Activated CD4-positive, alpha-beta T cell treated with anti-CD3 and anti-CD28 coated beads, Interleukin-2, amount 10 ng/mL, durations not matched to agents 24 days and 14 days (primary cell): ENCODE measurements at places on chromosomes 2 and 18. TPM values are rescaled to one million over a fixed set of nuclear protein-coding genes. Genes with fewer than 3 reads are reported as not detected.

DNA sequence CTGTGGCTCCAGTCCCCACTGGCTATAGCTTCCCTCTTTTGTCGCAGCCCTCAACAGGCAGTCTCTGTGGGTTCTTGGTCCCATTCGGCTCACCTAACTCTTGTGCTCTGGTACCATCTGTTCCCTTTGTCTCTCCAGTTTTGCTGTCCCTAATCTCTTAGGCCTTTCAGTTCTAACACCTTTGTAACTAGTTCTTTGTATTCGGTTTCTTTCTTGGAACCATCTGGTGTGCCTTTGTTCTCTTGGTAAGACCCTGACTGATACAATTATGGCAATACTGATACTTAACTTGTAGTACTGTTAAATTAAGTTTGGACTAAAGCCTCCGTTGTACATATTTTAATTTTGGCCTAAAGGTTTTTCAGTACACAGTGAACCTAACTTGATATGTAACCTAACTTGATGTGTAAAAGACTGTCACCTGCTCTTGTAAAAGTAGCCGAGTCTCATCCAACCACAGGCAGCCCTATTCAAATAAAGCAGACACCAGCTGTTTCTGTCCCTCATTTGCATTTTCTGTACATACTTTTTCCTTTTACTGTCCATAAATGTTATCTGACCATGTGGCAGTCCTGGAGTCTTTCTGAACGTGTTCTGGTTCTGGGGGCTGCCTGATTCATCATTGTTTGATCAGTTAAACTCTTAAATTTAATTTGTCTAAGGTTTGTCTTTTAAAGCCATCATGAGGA lies 4.8 kb upstream of the MRPL44 start:
- no peak for DNase-seq

Gene TUBB8B
- not detected in 2 replicates for total RNA-seq

DNA sequence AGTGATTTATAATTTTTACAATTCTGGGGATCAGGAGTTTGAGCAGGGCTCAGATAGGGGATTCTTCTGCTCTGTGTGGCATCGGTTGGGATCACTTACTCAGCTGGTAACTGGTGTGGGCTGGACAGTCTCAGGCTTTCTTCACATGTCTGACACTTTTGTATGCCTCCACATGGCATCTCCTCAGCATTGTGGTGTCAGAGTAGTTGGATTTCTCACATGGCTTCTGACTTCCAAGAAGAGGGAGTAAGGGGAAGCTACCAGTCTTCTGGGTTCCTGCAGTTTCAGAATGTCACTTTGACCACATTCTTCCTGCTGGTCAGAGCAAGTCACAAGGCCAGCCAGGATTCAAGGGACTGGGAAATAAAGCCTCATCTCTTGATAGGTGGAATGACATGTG lies 55.6 kb downstream of the NCOA1 start:
- no peak for DNase-seq

Gene CXCR2
- 0.07 and 0.19 TPM in 2 replicates for total RNA-seq

DNA sequence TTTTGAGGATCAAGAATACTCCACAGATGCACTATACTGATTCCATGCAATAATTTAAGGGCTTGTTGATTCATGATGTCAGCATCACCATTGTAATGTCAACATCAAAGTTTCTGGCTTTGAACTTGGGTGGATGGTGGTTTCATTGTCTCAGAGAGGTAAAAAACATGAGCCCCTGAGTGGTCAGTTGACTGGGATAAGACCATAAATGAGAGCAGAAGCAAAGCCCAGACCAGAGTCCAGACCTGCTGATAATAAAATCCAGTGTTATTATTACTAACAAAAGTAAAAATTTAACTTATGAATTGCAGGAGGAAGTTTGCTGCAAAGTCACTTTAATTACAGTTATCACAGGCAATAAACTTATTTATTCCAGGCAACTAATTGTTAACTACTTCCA lies 358.2 kb downstream of the GALNT13 start:
- no peak for DNase-seq

GRCh38 chr2:39124746-39125057 lies 3.9 kb upstream of the SOS1 start:
- DNase-seq = peak; percentile 80

DNA sequence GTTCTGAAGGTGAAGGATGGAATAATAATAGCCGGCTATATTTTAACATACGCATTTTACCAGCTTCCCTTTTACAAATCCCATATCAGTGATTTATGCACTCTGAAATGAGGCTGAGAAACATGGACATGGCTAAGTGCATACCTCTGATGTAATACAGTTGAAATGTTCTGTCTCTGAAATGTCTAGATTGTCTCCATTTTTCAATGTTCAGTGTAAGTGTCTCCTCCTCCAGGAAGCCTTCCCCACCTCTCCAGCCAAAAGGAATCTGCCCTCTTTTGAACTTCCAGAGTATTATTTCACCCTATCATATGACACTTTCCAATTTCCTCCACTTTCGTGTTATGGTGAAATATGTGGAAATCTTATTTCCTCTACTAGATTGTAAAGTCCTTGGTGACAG lies 29.5 kb upstream of the ME2 start:
- DNase-seq = no peak

Gene SPRED2
- 7.7 and 9.2 TPM in 2 replicates for total RNA-seq

DNA sequence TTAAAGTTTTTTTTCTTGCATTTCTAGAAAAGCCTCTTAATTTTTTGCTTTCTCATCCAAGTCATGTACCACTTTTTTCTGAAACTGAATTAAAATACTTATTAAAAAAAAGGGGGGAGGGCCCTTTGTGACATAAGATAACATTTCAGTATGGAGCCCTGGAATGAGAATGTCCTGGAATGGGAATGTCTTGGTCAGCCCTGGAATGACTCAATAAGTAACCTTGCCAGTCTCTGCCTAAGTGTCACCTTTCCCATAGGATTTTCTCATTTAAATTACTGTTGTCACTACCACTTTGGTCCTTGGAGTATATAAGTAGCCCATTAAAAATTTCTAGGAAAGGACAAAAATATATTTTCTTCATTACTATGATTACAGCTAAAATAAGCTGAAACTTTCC lies 4.7 kb downstream of the UBXN2A start:
- no peak for DNase-seq

Gene HRH4
- 0.79 and 1.6 TPM in 2 replicates for total RNA-seq

Gene KCNS3
- total RNA-seq = not detected in 2 replicates

GRCh38 chr2:120029672-120030640 lies 17.1 kb downstream of the EPB41L5 start:
- DNase-seq = no peak

- DNase-seq = no peak
Measured at GRCh38 chr2:105405291-105405690, 6.4 kb upstream of the FHL2 start.

DNA sequence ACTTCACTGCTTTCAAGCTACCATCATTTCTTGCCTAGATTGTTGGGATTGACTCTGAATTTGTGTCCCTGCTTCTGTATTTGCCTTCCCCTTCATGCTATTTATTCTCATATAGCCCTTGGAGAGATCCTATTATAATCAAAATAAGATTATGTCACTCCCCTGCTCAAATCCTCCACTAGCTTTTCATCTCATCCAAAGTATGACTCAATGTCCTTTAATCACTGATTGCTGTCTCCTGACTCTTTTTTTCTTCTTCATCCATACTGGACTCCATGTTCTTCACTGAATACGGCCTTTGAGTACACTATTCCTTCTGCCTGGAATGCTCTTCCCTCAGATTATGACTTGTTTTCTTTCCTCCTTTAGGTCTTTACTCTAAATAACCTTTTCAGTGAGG lies 5.0 kb downstream of the RBKS start:
- no peak for DNase-seq

DNA sequence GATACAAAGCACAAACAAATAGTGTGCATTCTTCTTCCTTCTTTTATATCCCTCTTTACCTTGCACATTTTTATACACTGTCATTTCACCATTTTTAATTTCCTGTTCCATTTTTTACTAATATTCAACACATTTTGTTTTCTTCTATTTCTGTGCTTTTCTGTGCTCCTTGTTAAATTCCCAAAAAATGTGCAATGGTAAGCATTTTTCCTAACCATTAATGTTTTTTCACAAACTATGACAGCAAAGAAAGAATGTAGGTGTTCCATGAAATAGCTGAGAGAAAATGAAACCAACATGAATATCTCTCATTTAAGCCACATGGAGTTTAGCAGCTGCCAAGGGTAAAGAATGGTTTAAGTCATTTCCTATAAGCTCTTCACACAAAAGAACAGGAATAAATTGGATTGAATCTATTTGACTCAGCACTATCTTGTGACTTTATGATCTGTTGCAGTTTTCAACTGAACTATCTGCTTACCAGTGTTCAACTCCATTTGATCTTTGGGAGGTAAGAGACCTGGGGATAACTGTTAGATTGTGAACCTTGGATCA lies 145.7 kb upstream of the CDH19 start:
- no peak for DNase-seq

- DNase-seq = no peak
Measured at GRCh38 chr2:212135739-212136138, 402.9 kb downstream of the ERBB4 start.

DNA sequence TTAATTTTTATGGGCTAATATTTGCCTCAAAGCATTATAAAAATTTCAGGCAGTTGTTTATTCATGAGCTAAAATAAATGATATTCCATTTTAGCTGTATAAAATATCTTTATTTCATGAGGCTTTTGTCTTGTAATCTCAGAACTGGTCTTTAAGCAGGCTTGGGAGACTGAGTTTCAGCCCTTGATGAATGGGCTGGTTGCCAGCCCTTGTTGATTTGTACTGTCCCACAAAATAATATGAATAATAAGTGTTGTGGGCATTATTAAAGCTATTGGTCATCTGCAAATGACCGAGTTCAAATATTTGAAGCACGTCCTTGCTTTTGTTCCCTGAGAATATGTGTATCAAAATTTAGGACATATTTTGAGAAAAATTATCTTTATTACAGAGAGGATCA lies 18.2 kb downstream of the INPP1 start:
- no peak for DNase-seq

Gene SMYD1
- total RNA-seq = not detected in 2 replicates

Gene LNPK
- total RNA-seq = 46.3 and 47.8 TPM in 2 replicates

Gene CRYBA2
- total RNA-seq = not detected in 2 replicates

Gene MYO7B
- total RNA-seq = 0.07 and 0.12 TPM in 2 replicates

Gene ZC3H6
- 4.9 and 6.2 TPM in 2 replicates for total RNA-seq

DNA sequence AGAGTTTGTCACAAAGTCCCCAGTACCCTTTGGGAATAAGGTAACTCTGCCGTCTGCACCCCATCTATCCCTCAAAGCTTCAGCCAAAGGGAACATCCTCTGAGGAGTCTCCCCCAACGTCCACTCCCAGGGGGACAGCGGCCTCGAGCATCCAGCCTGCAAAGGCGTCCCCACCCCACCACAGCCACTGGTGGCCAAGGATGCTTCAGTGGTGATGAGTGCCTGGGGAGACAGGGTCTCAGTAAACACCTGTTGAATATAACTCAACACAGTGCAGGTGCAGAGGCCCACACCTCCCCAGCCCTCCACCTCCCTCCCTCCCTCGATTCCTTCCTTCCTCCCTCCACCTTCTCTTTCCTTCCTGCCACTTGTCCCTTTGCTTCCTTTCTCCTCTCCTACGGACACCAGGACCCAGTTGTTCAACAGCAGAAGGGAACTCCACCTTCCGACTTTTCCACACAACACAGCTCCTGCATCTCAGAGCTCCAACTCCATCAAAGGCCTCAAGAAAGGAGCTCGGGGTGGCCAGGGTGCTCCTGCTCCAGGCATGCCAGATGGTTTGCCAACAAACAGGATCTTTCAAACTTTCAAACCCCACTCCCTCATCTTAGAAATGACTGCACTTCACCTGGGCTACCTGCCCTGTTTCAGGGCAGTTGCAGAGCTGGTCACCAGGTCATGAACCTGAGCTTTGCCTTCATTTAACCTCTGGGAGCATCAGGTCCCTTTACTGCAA lies 87.8 kb upstream of the SNTG2 start:
- DNase-seq = no peak

Gene SMAD2
- total RNA-seq = 388 and 406 TPM in 2 replicates

Gene CRACDL
- 0.07 and 0.12 TPM in 2 replicates for total RNA-seq

GRCh38 chr2:122758967-122759366 lies 1003.5 kb downstream of the TSN start:
- no peak for DNase-seq

Gene ZNF397
- 19.2 and 22.6 TPM in 2 replicates for total RNA-seq

- no peak for DNase-seq
Measured at GRCh38 chr18:41449612-41450011, 505.4 kb upstream of the PIK3C3 start.

- no peak for DNase-seq
Measured at GRCh38 chr18:44051026-44051425, 629.7 kb upstream of the SETBP1 start.

DNA sequence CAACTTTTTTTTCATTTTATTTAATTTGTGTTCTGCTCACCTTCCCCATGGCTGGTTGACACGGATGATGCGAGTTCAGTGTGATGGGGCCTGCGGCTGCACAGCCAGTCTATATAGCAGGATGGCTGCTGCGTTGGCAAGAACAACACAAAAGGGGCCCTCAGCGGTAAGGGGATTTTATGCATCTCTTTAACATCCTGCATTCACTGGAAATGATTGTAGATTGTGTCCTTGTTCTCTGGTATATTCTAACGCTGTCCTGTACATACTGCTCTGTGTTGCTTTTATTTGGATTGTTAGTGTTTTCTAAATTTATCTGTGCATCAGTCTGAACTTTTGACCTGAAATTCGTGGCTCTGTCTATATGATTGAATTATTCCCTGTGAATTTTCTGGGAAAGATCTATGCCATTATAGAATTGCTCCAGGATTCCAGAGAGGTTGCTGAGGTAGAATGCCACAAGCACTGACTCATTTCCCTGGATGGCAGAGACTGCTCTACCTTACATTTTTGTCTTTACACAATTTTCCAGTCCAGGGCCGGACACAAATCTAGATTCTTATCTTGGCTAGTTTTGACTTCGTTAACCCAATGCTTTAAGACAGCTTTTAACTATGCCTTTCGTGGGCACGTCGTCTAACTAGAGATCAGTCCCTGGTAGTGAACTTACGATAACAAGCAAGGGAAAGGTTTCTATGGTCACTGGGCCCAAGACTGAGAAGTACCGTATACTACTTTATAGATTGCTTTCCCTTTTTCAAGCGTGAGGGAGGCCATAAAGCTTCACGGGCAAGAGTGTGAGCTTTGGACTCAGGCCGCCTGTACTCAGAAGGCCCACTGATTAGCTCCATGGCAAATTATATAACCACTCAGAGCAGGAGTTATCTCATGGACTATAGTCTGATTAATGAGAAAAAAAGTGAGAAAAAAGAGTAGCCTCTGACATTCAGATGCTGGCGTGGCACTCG lies at the start of gene CRYGC:
CRYGC (minus strand) TSS at position 85 of the 968 bp plus-strand sequence; CDS start at position 49, 36 bp downstream.
- DNase-seq = no peak

DNA sequence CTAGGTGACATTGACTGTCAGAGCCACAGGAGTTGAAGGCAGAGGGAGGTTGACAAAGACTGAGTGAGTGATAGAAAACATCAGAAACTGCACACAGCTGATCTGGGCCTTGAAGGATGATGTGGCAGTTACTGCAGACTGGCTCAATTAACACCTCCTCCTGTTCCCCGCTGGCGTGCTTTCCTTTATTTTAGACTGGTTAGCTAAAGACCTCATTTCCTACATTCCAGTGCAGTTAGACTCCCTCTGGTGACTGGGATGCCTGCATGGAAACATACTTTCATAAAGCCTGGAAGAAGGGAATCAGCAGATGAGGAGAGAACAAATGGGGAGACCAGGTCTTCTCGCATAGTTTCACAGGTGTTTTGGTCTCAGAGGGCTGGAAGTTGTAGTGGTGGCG lies 7.1 kb downstream of the TPGS2 start:
- peak; percentile 49 for DNase-seq

Gene CETN1
- not detected in 2 replicates for total RNA-seq

- DNase-seq = no peak
Measured at GRCh38 chr2:150528861-150529801, 41.7 kb upstream of the RND3 start.

Gene STPG4
- 0.16 and 0.38 TPM in 2 replicates for total RNA-seq

Gene SIX3
- not detected in 2 replicates for total RNA-seq

Gene ST8SIA5
- not detected in 2 replicates for total RNA-seq
